ENCODE measurements at places on chromosomes 6 and 20.
A peak's percentile ranks its signal among the peaks of the same experiment; 100 is the strongest.

DNA sequence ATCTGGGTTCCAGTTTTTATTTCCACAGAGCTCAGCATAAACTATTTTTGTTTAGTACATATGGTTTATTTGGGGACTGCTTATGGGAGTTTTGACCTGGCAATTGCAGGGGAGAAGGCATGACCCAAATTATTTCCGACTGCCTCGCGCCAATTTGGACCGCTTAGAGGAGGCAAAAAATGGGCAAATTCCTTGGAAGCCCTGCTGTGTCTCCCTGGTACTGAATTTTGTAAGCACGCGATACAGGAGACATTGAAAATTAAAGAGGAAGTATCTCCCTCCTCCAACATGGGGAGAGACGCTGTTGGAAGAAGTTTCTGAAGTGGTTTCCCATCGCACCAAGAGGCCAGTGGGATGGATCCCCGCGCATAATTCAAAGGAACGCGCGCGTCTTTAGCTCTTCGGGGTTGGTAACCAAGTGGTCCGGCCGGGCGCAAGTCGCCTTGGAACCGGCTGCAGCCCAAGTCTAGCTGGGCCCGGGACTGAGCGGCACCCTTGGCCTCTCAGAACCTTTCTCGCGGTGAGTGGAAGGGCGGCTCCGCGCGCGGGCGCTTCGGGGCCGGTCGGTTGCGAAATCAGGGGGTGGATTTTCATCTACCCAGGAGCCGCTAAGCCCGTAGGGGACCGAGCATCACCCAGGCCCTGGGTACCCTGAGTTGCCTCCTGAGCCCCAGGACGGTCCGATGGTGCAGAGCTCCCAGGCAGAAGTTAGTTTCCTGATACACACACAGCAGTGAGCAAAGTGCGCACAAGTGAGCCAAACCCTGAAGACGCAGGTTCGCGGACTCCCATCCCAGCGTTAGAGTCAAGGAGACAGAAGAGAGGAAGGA lies 6.2 kb downstream of the NKX2-2 start:
- H3K4me1 ChIP-seq = peaks cover 46% of the 10 kb centered on the region
- H3K4me3 ChIP-seq = peak overlapping the region; percentile 12
- no peak overlapping the region for H3K27ac ChIP-seq
- no peak for DNase-seq

DNA sequence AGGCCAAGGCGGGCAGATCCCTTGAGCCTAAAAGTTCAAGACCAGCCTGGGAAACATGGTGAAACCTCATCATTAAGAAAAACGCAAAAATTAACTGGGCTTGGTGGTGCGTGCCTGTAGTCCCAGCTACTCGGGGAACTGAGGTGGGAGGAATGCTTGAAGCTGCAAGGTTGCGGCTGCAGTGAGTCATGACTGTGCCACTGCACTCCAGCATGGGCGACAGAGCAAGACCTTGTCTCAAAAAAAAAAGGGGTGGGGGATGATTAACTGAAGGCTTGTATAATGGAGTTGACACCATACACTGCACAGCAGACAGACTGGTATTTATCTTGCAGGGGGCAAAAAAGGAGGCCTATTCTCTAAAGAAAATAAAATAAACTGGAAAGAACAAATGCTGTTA lies 27.7 kb downstream of the SRPK1 start:
- peak overlapping the region; percentile 58 for H3K27ac ChIP-seq
- no peaks in the 10 kb centered on the region for H3K27me3 ChIP-seq
- no peak overlapping the region for H3K4me3 ChIP-seq
- H3K36me3 ChIP-seq = peaks cover 22% of the 10 kb centered on the region
- peaks cover 26% of the 10 kb centered on the region for H3K4me1 ChIP-seq

DNA sequence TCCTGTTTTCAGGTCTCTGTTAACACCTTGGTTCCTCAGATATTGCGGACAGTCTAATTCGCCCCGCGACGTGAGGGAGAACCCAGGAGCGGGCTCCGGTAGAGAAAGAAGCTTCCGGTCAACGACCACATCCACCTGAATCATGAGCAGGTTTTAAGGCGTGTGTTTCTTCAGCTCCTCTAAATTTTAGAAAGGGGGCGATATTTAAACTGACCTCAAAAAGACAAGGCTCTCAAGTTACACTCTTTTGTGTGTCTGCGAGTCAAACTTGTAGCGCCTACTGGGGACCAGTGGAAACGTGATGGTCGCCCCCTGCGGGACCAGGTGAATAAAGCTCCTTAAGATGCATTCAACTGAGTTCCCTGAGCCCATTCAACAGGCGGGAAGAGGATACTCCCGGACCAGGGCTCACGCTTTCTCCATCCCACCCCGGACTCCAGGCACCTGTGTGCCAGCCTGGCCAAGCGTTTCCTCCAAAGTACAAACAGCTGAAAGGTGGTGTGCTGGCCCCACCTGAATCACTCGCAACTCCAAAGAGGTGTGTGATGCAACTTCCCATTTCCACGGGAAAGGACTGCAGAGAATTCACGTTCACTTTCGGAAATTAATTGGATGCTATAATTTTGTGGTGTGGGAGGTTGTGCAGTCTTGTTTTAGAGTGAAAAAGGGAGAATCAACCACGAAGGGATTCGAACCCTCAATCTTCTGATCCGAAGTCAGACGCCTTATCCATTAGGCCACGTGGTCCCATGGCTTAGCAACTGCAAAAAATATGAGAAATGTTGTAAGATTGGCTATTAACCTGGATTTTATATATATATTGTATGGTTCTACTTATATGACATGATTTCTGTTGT lies 17.0 kb downstream of the GPX5 start:
- H3K4me3 ChIP-seq = peak overlapping the region; percentile 90
- DNase-seq = peak; percentile 95
- H3K27ac ChIP-seq = peak overlapping the region; percentile 99
- peaks cover 10% of the 10 kb centered on the region for H3K27me3 ChIP-seq
- H3K36me3 ChIP-seq = no peaks in the 10 kb centered on the region

DNA sequence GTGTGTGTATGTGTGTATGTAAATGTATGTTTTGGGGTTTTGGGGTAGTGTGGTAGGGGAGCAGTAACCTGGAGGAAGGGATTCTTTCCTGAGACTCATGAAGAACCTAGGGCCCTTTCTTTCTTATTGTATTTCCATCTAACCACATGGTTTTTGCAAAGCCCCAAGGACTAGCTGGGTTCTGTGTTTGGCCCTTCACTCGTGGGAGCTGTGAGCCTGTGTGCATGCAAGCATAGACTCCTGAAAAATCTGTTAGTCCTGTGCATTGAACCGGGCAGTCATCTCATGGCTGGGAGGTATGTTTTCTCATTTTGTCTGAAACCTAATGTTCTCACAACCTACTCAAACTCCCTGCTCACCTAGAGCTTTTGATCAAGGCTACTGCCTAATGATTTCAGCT lies 219.1 kb downstream of the PHACTR1 start:
- no peak for DNase-seq
- no peaks in the 10 kb centered on the region for H3K36me3 ChIP-seq
- no peak overlapping the region for H3K27ac ChIP-seq

- DNase-seq = no peak
- H3K4me1 ChIP-seq = peaks cover 38% of the 10 kb centered on the region
- no peaks in the 10 kb centered on the region for H3K27me3 ChIP-seq
- H3K27ac ChIP-seq = no peak overlapping the region
These were observed 116.6 kb downstream of the FOXO3 start for GRCh38 chr6:108677357-108677756.

- peaks cover 13% of the 10 kb centered on the region for H3K4me1 ChIP-seq
- H3K36me3 ChIP-seq = no peaks in the 10 kb centered on the region
- H3K27ac ChIP-seq = no peak overlapping the region
These were observed 324.7 kb upstream of the CNR1 start for GRCh38 chr6:88490908-88491264.

DNA sequence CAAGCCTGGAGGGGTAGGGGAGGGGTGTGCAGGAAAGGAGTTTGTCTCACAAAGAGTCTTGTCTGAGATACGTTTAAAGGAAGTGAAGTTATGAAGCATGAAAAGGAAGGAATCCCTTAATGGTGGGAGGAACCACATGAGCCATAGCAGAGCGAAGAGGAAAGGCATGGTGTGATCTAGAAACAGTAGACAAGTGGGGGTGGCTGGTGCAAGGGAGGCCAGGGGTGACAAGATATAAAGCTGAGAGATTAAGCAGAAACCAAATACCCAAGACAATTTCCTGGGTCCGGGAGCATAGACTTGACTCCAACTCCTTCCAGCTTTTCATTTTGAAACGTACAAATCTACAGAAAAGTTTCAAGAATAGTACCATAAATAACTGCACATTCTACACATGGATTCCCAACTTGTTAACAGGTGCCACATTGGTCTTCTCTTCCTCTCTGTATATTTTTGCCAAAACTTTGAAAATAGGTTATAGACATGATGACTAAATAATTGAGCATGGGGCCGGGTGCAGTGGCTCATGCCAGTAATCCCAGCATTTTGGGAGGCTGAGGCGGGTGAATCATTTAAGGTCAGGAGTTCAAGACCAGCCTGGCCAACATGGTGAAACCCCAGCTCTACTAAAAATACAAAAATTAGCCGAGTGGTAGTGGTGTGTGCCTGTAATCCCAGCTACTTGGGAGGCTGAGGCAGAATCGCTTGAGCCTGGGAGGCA lies 211.6 kb downstream of the SLC24A3 start:
- no peak overlapping the region for H3K4me3 ChIP-seq
- no peaks in the 10 kb centered on the region for H3K27me3 ChIP-seq
- H3K36me3 ChIP-seq = peaks cover 4% of the 10 kb centered on the region
- H3K4me1 ChIP-seq = peaks cover 41% of the 10 kb centered on the region

DNA sequence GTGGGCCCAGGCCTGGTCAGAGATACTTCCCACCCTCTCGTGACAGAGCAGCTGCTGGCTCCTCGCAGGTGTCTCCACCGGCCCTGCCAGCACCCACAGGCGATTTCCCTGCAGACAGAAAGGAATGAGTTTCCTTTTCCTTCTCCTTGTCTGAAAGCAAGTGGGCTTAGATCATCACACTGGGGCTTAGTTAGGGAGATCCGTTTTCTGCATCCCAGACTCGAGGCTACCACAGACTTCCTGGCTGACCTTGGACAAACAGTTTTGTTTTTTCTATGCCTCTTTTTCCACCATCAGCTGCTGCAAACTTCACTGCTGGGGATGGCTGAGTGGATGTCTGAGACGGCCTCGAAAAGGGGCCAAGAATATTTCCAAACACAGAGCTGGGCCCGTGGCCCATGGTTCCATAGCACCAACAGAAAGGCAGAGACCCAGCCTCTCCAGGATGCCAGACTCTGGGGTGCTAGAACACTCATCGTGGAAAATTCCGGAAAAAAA lies 86.5 kb downstream of the BANF2 start:
- H3K4me3 ChIP-seq = no peak overlapping the region
- H3K4me1 ChIP-seq = peaks cover 12% of the 10 kb centered on the region
- no peaks in the 10 kb centered on the region for H3K27me3 ChIP-seq
- DNase-seq = no peak

DNA sequence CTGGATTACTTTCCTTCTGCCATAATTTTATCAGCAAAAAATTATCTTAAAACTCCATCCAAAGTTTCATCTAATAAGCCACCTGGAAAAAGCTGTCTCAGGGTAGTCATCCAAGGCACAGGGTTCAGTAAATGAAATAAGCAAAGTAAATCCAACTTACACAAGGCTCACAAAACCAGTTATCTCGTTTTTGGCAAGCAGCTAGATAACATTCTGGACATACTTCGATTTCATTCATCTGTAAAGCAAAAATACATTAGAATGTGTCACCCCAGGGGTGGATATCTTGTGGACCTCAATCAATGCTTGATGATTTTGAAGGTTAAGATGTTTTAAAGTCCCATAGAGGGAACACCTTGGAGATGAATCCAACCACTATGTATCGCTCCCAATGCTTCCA lies 73.1 kb downstream of the ZMYND8 start:
- no peaks in the 10 kb centered on the region for H3K27me3 ChIP-seq
- peaks cover 19% of the 10 kb centered on the region for H3K4me1 ChIP-seq
- H3K36me3 ChIP-seq = peaks cover 82% of the 10 kb centered on the region

DNA sequence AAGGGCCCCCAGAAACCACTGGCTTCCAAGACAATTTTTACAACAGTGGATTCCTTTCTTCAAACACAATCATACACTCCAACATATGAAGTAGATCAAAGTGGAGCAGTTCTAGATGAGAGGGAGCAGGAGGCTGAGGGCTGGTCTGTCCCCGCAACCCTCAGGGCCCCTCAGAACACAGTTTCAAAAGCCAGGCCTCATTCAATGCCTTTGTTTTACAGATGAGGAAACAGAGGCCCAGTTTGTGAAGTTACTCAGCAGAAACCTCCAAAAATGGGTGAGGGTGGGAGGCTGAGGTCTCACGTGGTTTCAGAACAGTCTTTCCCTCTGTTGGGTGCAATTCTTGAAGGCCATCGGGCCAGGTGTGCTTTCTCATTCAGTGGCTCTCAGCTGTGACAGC lies 134.9 kb downstream of the SCML4 start:
- H3K4me1 ChIP-seq = peaks cover 28% of the 10 kb centered on the region
- H3K4me3 ChIP-seq = no peak overlapping the region
- no peaks in the 10 kb centered on the region for H3K27me3 ChIP-seq
- H3K36me3 ChIP-seq = peaks cover 6% of the 10 kb centered on the region
- no peak overlapping the region for H3K27ac ChIP-seq

DNA sequence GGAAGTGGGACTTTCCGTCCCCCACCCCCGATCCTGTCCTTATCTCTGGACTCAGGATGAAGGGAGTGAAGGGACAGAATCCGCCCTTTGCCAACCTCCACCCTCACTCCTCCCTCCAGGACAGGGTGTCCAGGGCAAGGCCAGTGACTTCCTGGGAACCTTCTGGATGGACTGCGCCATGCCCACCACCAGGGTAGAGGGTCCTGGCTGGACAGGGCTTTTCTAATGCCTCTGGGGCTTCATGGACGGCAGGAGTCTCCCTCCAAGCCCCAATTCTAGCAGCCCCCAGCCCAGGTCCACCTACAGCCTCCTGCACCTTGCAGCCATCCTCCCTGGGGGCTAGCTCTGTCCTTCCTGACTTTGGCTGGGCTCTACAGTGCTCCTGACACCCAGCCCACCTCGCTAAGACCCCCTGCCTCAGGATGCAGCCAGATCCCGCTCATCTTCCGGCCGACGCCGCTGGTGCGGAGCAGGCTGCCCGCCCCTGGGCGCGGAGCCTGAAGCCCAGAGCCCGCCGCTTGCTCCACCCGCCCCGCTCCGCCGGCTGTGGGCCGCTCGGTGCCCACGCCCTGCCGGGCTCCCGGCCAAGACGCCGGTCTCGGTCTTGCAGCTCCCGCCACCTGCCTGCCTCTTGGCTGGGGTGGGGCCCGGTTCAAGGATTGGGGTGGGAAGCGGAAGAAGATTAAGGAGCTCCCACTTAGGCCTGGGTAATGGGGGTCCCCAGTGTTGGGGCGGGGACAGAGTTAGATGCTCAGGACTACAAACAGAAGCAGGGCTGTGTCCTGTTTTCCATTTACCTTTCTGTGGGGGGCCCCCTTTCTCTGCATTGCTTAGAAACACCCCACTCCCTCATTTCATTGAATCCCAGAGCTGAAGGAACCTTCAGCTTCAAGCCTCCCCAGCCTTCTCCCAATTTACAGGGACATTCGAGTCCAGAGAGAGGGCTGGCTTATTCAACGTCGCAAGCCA lies 72.8 kb downstream of the MDGA1 start:
- no peak overlapping the region for H3K27ac ChIP-seq
- peaks cover 11% of the 10 kb centered on the region for H3K27me3 ChIP-seq
- peak overlapping the region; percentile 29 for H3K4me3 ChIP-seq

All from WTC11 (cell line).